ENCODE measurements at places on chromosomes 7 and 10.

DNA sequence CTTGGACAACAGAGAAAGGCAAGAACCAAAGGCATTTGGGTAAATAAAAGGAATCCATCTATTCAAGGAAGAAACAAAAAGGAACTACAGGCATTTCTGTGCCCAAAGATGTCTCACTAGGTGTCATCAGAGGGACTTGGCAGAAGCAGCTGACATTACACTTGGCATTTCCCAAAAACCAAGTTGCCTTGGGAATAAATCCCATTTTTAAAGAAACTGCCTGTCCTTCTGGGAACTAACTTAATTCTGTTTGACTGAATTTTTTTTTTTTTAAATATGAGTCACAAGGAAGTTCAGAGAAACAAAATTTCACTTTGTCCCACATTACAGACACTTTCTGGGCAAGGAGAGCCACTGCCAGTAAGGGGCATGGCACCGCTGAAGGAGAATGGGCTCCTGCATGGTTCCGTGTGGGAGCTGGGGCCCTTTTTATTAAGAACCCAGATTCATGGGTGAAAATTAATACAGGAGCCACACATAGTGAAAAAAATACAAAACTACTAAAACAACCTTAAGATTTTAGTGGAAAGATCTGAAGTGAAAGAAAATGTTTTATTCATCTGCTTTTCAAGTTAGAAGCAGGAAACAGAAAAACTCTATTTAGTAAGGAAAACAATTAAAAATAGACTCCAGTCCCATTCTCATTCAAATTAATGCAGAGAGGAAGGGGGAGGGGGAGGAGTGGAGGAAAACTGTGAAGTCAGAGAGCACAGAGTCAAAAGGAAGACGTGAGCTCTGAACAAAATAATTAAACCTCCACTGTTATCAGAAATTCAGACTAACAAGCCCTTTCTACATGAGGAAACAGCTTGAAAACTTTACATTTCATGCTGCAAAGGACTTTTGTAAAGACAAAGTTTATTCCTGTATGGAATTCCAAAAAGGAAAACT, 118.4 kb upstream of the PDLIM1 start:
- no peak for DNase-seq

- DNase-seq: no peak
These were observed 613.1 kb downstream of the SUGCT start for GRCh38 chr7:40747856-40748255.

DNA sequence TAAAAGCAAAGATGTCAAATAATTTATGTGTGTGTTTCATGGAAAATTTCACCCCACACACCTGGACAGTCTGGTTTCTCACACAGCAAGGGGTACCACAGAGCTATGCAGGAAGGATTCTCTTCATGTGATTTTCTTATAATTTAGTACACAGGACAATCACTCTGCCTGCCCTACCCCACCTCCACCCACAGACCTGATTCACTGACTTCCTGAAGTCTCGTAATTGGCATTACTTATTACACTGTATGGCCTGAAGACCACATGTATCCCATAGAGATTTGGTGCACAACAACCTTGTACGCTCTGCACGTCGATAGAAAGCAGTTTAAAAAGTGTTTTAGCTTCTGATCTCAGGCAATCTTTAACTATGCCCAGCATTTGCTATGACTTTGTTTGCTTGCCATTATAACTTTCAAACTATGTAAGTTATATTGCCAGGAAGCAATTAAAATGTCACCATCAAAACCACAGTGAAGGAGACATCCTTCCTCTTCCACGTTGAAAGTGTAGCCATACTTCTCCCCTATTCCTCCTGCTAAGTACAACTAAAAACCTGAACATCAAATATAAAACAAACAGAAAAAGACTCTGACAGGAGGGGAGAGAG, 279.4 kb upstream of the IMMP2L start:
- DNase-seq: no peak

- DNase-seq: no peak
These were observed 7.2 kb downstream of the WDR37 start for GRCh38 chr10:1063232-1063865.

- DNase-seq: no peak
These were observed 1.2 kb downstream of the HOXA10 start for GRCh38 chr7:27172823-27173510.

DNA sequence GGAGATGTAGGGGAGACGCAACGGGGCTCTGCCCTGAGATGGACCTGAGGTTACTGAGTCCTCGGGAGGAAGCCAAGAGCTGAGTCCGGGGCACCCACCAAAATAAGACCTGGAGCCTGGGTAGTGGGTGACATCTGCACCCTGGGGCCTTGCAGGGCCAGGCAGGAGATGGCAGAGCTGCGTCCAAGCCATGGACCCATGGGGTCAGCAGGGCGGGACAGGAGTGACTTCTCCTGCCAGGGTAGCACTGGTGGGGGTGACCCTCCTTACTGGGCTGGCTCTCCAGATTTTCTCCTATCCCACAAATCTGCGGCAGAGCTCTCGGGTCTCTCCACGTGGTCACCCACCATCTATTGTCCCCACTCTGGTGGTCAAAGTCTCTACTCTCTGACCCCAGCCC, 2.1 kb downstream of the GHRHR start:
- DNase-seq: no peak

GRCh38 chr7:22051886-22052673, 106.4 kb upstream of the CDCA7L start:
- DNase-seq: no peak

- DNase-seq: no peak
These were observed 63.5 kb upstream of the LAMB1 start for GRCh38 chr7:108066486-108066885.

DNA sequence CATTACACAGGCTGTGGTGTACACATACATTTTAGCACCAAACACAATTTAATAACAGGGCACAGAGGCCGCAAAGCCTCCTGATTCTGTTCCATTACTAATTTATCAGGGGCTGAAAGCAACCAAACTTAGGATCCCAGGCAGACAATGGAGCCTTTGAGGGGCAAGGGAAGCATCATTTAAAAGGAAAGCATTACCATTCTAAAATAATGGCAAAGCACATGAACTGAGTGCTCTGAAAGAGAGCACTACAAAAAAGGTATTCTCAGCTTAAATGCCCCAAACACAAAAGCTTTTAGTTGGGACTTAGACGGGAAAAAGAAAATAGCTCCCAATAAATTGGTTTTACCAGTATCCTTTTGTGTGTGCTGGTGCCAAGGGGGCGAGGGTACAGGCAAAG, 282.0 kb upstream of the ETV1 start:
- no peak for DNase-seq

DNA sequence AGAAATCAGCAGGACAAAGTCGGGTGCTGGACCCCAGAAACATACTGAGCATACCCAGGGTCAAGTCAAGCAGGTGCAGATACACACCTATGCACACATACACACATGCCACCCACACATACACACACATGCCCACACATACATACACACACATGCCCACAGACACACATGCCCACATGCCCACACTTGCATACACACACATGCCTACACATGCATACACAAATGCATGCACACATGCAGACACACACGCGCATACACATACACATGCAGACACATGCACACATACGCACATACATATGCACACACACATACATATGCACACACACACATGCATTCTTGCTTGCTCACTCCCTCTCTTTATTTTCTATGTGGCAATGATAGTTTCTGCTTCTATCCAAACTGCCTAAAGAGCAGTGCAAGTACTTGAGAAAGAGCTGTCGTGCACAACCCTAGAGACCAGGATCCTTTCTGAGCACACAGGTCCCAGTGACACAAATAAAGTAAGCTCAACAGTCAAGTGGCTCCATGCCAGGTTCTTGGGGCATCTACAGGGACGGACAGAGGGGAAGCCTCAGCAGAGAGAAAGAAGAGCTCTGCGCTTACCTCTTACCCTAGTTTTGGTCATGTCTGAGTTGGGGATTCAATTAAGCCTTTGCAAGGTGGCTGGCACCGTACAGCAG, 83.7 kb downstream of the EBF3 start:
- no peak for DNase-seq

DNA sequence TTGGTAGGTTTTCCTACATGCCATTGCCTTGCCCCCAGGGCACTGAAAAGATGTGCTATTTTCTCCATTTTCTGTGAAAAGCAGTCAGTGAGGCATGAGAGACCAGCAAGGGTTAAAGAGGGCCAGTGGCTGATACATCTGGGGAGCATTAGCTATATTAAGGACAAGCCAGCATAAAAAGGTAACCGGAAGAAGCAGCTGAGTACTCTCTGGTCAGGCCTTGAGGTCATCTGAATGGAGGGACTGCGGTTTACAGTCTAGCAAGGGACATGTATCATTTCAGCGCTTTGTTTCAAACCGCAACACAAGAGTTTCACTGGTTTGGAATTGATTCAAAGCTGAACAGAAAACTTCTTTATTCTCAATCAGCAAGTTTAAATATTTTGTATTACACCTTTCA, 120.4 kb downstream of the EPDR1 start:
- no peak for DNase-seq

- no peak for DNase-seq
These were observed 273.0 kb downstream of the GRM8 start for GRCh38 chr7:126979722-126980121.

GRCh38 chr7:15798081-15798480, 111.6 kb upstream of the MEOX2 start:
- DNase-seq: no peak

DNA sequence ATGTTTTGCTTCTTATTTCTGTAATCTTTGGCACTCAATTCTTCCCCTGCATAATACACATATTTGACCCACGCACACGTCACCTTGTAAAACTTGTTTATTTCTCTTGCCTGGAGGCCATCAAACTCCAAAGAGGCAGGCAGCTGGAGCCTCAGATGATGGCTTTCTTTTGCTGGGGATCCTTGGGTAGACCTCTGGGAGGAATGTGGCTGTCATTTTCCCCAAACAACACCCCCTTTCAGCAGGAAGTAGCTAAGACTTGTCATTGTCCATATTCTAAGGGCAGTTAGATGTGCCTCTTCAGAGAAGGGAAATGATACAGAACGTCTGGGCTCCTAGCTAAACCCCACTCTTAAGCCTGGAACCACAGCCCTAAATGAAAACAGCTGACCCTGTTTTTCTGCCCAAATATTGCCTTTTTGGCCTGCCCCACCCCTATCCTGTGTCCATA, 111.3 kb downstream of the ITGB8 start:
- no peak for DNase-seq

GRCh38 chr10:104735757-104736391, 94.8 kb downstream of the SORCS3 start:
- no peak for DNase-seq

DNA sequence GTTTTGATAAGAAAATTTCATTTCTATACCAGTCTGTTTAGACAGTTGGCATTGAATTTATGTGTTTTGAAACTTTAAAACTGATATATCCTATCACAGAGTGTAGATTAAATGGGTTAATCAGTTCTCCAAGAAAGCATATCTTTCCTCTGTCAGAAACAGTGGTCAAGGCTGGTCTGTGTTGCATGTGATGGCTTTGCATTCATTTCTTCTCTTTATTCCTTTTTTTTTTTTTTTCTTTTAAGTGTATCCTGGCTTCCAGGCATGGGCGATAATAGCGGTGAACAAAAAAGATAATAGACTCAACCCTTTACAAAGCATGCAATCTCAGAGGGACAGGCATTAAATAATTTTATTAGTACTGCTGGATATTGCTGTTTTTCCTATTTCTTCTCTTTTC, 136.6 kb downstream of the LRRC4 start:
- no peak for DNase-seq

DNA sequence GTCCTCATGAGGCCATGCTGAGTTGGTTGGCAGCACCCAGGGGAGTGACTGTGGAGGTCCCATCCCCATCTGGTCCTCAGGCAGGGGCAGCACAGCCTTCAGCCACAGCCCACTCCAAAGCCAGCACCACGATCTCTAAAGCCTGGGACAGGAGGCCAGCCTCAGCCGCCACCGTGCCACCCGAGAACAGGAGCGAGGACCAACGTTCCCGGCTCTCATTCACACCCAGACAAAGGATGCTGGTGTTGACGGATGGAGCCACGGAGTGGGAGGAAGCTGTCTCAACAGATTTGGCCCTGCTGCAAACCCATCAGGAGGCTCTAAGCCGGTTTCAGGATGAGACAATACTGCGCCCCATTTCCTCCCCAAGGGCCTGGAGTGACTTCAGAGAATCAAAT, 42.7 kb upstream of the PPP2R2D start:
- no peak for DNase-seq

GRCh38 chr7:44348851-44349781, 23.7 kb upstream of the CAMK2B start:
- no peak for DNase-seq

- DNase-seq: peak; percentile 52
These were observed 5.3 kb downstream of the SRGN start for GRCh38 chr10:69092959-69093850.

- DNase-seq: no peak
These were observed 38.6 kb downstream of the TRIL start for GRCh38 chr7:28919510-28919909.

DNA sequence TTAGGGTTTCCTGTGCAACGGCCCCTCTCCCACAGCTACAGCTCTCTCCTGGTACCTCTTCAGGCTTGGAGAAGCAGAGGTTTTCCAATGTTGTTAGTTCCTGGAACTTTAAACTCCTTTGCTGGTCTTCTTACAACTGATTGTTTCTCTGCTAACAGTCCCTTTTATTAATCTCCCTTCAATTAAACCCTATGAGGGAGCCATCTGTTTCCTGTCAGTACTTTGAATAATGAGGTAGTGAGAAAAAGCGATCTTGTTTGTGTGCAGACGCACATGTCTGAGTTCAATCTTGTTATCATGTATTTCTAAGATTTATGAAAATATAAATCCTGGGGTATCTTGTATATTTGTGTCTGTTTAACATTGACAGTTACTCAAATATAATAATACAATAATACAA, 102.4 kb downstream of the MDFIC start:
- no peak for DNase-seq

DNA sequence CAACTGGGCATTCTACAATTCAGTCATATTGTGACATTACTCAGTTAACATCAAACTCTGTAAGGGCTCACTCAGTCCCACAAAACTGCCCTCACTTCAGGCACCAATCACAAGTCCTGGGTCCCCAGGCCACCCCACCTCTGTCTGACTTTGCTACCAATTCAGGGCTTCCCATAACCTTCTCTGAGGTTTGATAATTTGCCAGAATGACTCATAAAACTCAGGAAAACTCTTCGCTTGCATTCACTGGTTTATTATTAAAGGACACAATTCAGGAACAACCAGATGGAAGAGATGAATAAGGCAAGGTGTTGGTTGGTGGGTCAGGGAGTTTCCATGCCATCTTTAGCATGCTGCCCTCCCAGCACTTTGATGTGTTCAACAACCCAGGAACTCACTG, 41.3 kb downstream of the AVL9 start:
- DNase-seq: no peak
